ELR (cell line): ENCODE measurements at places on chromosomes 13 and 19.
A peak's percentile ranks its signal among the peaks of the same experiment; 100 is the strongest.

DNA sequence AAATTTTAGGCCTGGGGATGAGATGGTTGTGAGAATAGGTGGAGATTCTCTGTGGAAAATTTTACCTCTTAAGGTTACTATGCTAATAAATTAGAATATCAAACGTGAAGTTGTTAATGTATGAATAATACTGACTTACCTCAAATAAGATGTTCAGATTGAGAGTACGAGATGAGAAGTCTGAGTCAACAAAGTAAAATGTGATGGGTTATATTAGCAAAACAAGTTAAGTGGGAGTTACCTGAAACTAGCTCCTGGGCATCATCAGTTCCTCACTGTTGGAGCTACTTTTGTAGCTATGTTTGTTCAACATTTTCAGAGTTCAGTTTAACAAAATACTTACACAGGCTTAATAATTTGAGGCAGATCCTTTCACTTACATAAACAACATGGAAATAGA lies 108.6 kb downstream of the PIBF1 start:
- no peak for DNase-seq

DNA sequence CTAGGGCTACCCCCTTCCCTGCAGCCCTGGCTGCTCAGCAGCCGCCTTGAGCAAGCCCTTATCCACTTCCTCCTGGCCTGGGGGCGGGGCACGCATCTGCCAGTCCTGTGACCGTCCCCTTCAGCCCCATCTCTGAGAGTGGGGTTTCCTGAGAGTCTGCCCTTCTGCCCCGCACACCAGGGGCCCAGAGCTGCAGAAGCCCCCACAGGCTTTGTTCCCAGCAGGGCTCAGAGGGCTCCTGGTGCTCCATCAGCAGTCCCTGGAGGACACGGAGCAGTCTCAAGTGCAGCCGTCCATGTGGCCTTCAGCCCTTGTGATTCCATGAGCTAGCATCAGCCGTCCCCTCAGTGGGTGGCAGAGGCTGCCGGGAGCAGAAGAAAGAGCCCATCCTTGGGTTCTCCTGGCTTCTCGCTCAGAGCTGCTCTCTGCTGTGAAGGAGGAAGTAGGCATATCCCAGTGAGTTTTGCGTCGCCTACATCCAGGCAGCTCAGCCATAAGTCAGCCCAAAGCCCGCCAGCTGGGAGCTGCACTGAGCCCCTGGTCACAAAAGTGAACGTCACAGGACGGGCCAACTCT lies 16.3 kb downstream of the MYO9B start:
- DNase-seq, result no peak

DNA sequence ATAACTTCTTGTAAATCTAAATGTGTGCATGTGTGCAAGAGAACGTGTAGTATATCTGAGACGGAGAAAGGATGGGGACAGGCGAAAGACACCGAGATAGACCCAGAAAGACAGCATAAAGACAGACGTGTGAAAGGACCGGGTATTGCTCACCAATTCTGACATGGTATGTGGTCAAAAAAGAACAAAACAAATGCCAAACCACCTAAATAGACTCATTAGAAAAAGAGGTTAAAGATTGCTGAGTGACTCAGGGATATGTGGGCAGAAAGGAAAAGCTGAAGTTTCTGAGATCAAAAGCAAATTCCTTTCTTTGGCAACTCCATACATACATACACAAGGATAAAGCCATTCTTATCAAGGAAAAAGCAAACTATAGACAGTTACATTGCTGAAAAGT lies 179.7 kb upstream of the TSC22D1 start:
- peak; percentile 85 for DNase-seq

- no peak for DNase-seq
Measured at GRCh38 chr13:60612593-60612992, 215.6 kb downstream of the TDRD3 start.

- peak; percentile 45 for DNase-seq
Measured at GRCh38 chr19:49475995-49476880, 2.2 kb downstream of the FLT3LG start.

DNA sequence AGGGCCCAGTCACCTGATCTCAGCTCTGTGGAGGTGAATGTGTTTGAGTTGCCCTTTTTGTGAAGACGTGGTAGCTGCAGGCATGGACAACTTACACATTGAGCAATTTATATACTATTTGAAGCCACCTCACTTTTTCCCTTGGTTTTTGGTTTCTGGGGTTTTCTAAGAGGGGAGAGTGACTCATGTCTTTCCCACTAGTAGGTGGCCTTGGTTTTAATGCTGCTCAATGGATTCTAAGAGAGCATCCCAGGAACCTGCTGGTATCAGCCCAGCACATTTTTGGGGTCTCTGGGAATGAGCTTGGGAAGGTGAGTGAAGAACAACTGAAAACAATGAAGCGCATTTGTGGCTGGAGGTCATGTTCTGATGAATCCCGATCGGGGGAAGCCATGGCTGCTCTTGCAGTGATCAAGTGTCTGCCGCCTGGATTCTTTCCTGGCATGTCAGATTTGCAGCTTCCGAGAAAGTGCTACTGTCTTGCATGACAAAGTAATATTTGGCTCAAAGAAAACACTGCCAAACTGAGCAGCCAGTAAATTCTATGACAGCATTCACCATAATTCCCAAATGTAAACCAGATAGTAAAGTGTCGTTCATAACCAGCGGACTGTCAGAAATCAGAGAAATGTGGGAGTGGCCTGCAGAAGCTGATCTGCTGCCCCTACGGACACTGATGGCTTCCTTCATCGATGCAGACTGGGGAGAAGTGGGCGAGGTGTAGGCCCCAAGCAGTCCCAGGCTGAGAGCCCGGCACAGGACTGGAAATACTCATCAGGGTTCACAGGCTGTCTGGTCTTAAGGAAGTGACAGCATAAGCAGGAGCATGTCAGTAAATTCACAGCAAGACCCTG lies 98.7 kb downstream of the COL4A2 start:
- peak; percentile 83 for DNase-seq

DNA sequence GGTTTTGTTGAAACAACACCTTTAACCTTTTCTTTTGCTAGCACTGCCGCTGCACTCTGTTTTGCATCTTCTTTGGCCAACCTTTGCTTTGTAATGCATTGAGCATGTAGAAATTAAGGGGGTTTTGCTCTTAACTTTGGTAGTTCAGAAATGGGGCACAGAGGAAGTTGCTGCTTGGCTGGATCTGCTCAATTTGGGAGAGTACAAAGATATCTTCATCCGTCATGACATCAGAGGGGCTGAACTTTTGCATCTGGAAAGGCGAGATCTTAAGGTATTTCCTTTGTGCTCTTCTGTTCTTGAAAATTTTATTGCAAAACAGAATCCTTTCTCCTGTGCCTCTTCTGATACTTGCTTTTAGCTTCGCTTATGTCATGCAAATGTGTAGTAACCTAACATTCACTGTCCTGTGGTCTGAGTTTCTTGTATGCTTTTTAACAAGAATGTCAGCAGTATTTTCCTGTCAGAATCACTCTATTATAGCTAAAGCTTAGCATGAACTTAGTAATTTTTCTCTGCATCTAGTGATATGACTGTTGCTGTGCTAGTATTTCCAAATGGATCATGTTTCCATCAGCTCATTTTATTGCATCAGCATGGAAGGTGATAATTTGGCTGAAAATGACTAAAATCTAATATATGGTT lies 50.7 kb upstream of the AKAP11 start:
- DNase-seq, result no peak

GRCh38 chr19:27748551-27749152 lies 1464.3 kb downstream of the UQCRFS1 start:
- DNase-seq, result no peak

- peak; percentile 63 for DNase-seq
Measured at GRCh38 chr13:106143392-106143791, 392.1 kb downstream of the EFNB2 start.
